ENCODE measurements at places on chromosomes 6 and 20.

DNA sequence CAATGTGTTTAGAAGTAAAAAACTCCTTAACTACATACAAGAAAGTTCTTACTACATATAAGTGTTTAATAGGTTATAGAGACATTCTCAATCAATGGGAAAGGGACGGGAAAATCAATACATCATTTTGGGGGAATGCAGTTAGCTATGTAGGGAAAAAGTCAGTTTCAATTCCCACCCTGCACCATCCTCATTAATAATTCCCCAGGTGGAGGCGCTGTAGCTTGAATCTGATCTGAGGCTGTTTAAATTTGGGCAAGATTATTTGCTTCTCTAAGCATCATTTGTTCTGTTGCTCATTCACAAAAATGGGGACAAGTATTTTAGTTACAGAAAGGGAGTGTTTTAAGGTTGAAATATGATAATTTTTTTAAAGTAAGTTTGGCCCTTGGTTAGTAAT lies 19.1 kb downstream of the OLIG3 start:
- no peak for DNase-seq

DNA sequence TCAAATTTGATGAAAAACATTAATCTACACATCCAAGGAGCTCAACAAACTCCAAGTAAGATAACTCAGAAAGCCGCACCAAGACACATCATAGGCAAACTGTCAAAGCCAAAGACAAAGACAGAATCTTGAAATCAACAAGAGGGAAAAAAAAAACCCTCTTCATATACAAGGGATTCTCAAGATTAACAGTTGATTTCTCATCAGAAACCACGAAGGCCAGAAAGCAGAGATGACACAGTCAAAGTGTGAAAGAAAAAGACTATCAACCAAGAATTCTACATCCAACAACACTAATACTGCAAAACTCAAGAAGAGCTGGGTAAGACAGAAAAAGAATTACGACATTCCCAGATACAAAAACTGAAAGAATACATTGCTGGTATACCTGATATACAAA lies 73.8 kb downstream of the CDK19 start:
- DNase-seq = no peak

DNA sequence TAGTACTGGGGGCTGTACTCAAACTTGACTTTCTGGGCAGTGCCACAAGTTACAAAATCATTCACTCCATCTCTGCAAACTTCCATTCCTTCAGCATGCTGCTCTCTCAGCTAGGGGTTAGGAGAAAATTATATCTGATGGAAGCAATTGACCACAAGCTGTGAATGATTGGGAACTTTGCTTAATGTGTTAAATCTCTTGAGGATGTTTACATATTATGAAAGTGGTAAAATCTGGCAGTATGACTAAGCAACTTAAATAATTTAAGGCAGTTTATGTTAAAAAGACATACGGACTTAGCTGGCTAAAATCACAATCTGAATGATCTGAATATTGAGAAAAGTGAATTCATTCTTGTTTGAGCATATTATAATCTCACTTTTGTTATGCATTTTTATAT lies 415.0 kb downstream of the PHF3 start:
- no peak for DNase-seq

- no peak for DNase-seq
These were observed 61.4 kb upstream of the JARID2 start for GRCh38 chr6:15184441-15184861.

DNA sequence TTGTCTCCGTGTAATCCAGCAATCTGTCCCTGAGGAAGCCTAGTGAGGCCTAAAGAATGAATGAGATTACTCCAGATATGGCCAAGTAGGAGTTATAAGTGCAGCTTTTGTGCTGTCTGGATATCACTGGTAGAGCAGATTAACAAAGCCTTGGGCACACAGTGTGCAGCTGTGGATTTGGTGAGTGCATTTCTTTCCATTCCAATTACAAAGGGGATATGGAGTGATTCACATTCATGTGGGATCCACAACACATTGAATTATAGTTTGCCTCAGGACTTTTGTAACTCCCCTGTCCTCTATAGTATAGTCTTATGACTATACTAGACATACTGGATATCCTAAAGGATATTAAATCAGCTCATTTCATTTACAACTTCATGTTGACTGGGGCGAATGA lies 47.1 kb downstream of the HLA-F start:
- no peak for DNase-seq

DNA sequence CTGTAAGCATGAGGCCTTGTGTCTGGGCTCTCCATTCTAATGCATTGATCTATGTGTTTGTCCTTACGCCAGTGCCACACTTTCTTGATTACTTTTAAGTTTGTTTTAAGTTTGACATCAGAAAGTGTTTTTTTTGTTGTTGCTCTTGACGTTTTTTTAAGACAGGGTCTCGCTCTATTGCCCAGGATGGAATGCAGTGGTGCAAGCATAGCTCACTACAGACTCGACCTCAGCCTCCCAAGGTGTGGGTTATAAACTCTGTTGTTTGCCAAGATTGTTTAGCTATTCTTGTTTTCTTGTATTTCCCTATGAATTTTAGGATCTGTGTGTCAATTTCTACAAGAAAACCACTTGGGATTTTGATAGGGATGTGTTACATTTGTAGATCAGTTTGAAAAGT lies 5.6 kb downstream of the MCUR1 start:
- no peak for DNase-seq

DNA sequence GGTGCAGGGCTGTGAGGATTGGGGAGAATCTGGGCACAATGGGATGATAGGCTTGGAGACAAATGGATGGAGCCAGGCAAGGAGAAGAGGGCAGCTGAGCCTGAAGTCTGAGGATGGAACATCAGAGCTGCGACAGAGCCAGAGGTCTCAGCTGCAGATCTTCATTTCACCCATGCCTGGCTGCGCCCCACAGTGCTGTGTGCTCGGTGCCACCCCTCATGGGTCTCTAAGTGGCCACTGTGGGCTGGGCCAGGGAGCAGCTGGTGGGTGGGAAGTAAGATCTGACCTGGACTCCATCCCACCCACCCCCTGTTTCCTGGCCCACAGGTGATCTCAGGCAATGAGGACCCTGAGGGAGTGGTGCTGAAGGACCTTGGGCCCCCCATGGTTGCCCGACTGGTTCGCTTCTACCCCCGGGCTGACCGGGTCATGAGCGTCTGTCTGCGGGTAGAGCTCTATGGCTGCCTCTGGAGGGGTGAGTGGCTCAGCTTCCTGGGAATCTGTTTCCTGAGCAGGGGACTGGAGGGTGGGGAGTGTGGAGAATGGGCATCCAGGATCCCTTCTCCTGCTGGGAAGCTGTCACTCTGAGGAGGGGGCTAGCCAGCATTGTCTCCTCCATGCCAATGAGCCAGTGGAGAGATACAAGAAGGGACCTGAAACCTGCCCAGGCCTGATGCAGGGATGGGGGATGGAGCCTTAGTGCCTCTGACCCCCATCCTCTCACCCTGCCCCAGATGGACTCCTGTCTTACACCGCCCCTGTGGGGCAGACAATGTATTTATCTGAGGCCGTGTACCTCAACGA lies 6.5 kb downstream of the DDR1 start:
- no peak for DNase-seq

DNA sequence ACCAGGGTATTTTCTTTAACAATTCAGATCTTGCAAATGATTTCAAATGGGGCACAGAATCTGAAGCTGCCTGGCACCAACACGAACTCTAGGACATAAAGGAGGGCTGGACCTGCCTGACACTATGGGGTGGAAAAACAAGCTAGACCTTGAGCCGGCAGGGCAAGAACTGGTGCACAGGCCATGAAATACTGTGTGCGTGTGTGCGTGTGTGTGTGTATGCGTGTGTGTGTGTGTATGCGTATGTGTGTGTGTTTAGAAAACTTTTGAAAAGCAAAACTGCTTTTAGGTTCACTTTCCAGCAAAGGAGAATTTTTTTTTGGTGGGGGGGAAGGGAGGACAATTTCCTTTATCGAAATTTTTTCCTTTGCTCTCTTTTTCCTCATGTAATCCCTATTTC lies 11.9 kb upstream of the QKI start:
- no peak for DNase-seq

- no peak for DNase-seq
These were observed 689.1 kb upstream of the MARCKS start for GRCh38 chr6:113168057-113168456.

- DNase-seq = no peak
These were observed 68.5 kb upstream of the ZNF184 start for GRCh38 chr6:27541212-27541932.

GRCh38 chr20:12928755-12929401 lies 79.9 kb upstream of the SPTLC3 start:
- peak; percentile 65 for DNase-seq

DNA sequence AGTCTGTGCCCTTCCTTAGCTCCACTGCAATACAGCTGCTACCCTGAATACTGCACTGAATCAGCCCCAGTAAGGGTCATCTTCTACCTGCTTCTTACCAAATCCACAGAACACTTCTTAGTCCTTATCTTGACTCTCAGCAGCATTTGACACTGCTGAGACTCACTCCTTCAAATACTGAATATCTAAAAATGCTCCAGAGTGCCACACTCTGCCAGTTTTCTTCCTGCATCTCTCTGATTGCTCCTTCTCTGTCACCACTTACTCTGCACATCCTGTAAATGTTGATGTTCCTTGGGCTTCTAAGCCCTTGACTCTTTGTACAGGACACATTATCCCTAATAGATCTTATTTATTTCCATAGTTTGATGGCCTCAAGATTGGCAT lies 19.8 kb downstream of the MAN1A1 start:
- DNase-seq = no peak

DNA sequence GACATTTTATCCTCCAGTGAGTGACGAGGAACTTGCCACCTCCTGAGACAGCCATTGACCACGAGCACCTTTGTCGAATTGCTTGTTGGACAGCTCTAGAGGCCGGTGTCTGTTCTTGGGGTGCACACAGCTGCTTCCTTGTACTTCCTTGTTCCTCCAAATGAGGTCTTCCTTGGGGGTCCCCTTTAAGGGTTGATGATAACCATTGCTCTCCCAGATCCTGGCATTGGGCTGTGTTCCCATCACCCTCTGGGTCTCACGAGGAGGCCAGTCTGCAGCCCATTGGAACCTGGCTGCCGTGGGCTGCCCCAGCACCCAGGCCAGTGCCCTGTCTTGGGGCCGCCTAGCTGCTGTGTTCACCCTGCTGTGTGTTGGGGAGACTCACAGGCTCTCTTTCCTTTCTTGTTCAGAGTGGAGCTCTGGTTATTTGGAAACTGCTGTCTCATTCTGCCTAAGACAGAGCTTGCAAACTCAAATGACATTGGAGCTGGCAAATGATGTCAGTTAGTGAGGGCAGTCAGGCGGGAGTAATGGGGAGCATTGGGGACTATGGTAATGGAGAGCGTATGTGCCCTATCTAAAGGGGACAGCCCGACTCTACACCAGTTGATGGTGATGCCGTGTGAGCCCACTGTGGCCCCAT lies 25.7 kb downstream of the PPP1R16B start:
- DNase-seq = no peak

DNA sequence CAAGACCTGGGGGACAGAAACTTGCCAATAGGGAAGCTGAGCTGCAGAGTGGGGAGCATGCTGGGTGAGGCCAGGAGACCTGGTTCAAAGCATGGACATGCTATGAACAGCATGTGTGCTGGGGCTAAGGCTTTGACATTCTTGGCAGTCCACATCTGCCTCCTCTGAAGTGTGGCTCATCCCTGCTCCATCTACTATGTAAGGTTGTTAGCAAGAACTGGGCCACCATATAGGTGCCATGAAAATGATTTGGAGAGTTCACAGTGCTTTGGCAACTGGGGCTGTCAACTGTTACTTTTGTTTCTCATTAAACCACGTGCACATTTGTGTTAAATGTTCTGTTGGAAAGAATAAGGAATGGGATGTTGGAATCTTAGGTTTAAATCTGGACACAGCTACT lies 311.1 kb downstream of the CDC5L start:
- no peak for DNase-seq

DNA sequence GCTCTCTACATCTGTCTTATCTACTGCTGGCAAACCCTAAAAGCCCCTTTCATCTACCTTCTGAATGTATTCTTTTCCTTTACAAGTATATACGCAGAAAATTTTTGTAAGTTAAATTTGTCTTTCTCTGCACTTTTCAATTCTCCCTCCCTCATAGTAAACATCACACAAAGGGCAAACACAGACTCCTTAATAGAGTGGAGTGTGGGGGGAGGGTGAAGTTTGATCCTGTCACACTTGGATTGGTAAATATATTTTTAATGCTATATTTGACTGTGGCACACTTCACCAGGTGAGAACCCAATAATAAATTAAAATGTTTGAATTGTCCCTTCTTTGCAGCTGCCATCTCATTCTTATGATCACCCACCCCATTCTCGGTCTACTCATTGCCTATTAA lies 33.2 kb upstream of the PAQR8 start:
- no peak for DNase-seq

DNA sequence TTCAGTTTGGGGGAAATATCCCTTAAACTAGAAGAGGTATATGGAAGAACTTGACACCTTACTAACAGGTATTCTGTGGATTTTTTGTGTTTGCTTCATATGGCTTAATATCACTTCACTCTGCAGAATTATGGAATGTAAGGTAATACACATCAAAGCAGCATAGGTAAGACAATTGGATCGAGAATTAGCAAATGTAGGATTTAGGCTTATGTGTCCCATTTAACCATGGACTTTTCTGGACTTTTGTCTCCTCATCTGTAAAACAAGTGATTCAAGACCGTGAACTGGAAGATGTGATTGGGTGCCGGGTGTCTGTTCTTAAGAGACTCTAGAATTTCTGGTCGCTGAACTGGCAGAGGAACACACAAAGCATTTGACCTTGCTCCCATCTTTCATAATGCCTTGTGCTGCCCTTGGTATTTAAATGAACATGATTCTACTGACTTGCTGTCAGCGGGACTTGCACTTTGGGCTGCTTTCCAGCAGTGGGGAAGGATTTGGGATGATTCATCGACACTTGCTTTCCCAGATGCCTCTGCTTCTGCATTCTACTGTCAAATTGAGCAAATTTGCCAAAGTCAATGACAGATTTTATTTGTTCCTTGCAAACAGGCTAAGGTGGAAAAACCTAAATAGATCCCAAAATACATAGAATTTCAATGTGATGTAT lies 199.8 kb downstream of the PLCB1 start:
- peak; percentile 87 for DNase-seq

DNA sequence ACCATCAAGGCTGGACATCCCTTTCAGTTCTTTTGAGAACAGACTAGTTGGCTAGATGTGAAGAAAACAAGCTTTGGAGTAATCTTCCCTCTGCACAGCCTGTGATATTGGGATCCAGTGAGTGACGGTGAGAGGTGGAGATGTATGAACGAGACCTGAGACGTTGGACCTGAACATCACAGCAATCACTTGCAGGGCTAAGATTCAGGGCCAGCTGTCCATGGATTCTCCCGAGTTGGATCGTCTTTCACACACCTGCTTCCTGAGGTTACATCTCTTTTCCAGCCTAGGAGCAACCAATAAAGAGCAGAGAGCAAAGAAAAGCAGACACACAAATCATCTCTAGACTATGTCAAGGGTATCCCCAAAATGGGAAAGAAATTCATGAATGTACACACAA lies 30.0 kb upstream of the TMEM14A start:
- DNase-seq = no peak

GRCh38 chr6:146337376-146337775 lies 206.3 kb upstream of the RAB32 start:
- no peak for DNase-seq

GRCh38 chr20:60804240-60804917 lies 447.7 kb upstream of the CDH4 start:
- no peak for DNase-seq

- no peak for DNase-seq
These were observed 126.9 kb downstream of the OR2B2 start for GRCh38 chr6:27785294-27785693.

GRCh38 chr6:14987490-14987889 lies 258.4 kb upstream of the JARID2 start:
- DNase-seq = no peak

GRCh38 chr6:56250266-56250665 lies 2.9 kb upstream of the COL21A1 start:
- no peak for DNase-seq

- DNase-seq = peak; percentile 68
These were observed 149.1 kb downstream of the MTHFD1L start for GRCh38 chr6:151014404-151015100.
